ENCODE measurements at places on chromosomes 6 and 20.
A peak's percentile ranks its signal among the peaks of the same experiment; 100 is the strongest.

GRCh38 chr6:41757271-41757670, 10.1 kb upstream of the PGC start:
- DNase-seq, result no peak

DNA sequence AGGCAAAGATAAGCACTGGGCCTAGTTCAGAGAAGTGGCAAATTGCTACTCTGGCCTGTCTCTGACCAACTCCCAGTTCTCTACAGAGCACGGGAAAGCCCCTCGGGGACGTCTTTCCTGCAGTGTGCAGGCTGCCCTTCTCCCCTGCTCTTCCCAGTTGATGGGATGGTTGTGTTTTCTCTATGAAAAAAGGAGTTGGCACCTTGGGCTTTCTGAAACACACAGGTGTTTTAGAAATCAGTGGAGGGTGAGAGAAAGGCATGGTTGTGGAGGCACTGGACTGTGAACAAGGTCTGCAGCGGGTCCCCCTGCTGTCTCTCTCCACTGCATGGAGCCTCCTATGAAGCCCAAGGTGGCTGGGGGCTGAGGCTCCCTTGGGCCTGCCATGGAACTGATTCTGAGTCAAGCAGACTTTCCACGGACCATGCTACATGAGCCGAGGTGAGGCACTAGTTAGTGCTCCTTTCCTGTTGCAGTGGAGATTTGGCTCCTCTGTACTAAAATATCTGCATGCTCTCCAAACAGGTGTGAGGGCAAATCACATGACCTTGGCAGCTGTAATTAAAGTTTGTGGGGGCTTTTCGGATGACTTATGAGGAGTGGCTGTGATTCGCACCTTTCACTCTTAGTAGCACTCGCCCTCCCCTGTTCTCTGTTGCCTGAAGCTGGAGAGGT, 16.3 kb downstream of the GTSF1L start:
- no peak for DNase-seq

GRCh38 chr6:39841291-39841690, 49.1 kb downstream of the DAAM2 start:
- DNase-seq, result no peak

GRCh38 chr6:119326291-119327005, 23.1 kb downstream of the MAN1A1 start:
- no peak for DNase-seq

GRCh38 chr6:44000164-44000842, 126.9 kb downstream of the MRPL14 start:
- peak; percentile 66 for DNase-seq

GRCh38 chr6:113011801-113012200, 664.7 kb downstream of the RFPL4B start:
- DNase-seq, result no peak

GRCh38 chr20:62309198-62309944, 6.6 kb downstream of the ADRM1 start:
- DNase-seq, result no peak

GRCh38 chr20:50138479-50139393, 14.8 kb downstream of the PEDS1 start:
- DNase-seq, result no peak

- DNase-seq, result no peak
These were observed at the start of gene MYL9 for GRCh38 chr20:36541227-36541767. TSS of gene MYL9 (plus strand) at chr20:36541519. CDS start at chr20:36544885, 3,366 bp downstream.

DNA sequence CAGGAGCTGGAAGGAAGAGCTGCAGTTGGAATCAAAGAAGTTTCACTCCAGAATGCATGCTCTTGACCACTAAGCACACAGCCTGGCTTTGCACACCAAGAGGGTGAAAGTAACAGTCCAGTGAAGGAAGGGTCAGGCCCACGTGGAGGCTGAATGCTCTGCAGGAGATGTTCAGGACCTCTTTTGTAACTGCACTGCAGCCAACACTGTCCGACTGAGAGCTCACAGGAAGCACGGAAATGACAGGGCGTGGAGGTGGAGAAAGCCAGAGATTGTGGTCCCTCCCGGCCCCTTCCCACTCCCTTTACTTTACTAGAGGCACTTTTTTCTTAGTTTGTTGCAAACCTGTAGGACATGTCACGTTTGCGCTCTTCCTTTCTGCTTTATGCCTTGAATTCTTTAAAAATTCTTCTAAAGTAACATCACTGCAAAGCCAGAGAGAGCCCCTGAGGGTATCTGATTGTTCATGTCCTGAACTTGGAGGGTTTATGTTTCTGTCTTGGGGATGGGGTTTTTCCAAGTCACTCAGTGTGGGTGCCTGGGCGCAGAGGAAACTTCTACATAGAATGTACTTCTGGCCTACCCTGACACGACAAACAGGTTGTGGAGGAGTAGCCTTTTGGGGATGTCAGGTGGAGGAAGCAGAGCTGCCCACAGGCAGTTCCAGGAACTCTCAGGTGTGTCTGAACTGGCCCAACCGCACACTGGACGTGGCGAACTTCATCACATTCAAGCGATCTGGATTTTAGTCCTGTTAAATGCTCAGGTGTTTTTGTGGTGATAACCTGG, 40.9 kb downstream of the JAG1 start:
- no peak for DNase-seq

DNA sequence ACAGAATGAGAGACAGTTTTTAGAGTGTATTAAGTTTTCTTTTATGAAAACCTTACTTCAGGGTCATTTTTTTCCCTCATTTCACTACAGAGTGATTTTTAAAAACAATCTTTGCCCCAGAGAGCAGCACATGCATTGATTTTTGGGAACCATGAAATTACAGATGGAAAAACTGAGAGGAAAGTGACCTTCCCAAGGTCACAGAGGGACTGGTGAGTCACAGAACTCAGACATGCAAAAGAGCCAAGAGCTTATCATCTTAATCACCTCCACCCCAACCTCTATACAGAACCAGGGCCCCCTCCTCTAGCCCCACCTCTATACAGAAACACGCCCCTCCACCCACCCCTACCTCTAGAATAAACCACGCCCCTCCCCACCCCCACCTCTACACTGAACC, 10.7 kb downstream of the PXMP4 start:
- no peak for DNase-seq

GRCh38 chr6:44475779-44476434, 88.4 kb downstream of the CDC5L start:
- DNase-seq, result peak; percentile 52

DNA sequence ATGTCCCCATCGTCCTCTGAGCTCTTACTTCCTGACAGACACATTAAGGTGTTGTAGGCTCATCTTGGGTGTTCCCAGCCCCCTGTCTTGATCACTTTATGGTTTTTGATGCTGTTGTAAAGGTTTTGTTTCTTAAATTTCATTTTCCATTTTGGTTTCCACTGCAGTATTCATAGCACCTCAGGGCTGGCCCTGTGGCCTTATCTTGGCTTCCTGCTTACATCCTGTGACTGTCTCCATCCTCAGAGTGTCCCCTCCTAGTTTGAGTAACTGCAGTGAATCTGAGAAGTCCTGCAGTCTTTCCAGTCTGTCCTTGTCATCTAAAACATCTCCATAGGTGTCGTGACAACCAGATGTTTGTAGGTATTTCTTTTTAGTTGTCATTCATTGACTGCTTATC, 50.9 kb downstream of the JARID2 start:
- no peak for DNase-seq

DNA sequence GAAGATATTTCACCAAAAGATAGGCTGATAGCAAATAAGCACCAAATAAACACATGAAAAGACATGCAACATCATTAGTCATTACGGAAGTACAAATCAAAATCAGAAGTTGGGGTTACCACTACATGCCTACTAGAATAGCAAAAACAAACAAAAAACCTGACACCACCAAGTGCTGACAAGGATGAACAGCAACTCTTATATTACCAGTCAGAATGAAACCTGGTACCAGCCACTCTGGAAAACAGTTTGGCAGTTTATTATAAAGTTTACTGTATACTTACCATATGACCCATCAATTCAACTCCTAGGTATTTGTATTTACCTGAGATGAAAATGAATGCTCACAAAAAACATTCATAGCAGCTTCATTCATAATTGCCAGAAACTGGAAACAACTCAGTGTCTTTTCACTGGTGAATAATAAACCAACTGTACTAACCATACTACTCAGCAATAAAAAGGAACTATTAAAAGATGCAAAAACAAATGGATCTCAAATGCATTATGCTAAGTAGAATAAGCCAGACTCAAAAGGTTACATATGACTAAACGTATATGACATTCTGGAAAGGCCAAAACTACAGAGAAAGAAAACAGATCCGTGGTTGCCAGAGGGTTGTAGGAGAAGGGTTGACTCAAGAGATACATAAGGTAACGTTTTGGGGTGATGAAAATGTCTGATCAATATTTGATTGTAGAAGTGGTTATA, 33.0 kb downstream of the NUP153 start:
- no peak for DNase-seq
